ENCODE measurements at places on chromosomes 3 and 15. TPM values are rescaled to one million over a fixed set of nuclear protein-coding genes. Genes with fewer than 3 reads are reported as not detected.

SMCO1 gene
- 19.6 TPM for total RNA-seq

PRICKLE2 gene
- 49.3 TPM for total RNA-seq

ACKR4 gene
- total RNA-seq = 6.6 TPM

CYP1A1 gene
- 0.51 TPM for total RNA-seq

TTBK2 gene
- 18.2 TPM for total RNA-seq

SOX2 gene
- 10.4 TPM for total RNA-seq

SLC28A2 gene
- total RNA-seq = 0.10 TPM

MYO5C gene
- total RNA-seq = 11.0 TPM

CCR4 gene
- total RNA-seq = not detected

RTP3 gene
- total RNA-seq = not detected

ROPN1 gene
- total RNA-seq = not detected

SLC6A20 gene
- 1.2 TPM for total RNA-seq

CHRNA7 gene
- 2.8 TPM for total RNA-seq

DOCK3 gene
- 0.51 TPM for total RNA-seq

IGSF10 gene
- 15.3 TPM for total RNA-seq

RARB gene
- total RNA-seq = 14.4 TPM

LMAN1L gene
- not detected for total RNA-seq

XPC gene
- total RNA-seq = 22.5 TPM

GOLGA6D gene
- total RNA-seq = not detected

THAP10 gene
- 2.7 TPM for total RNA-seq

CP gene
- 5.2 TPM for total RNA-seq

TRAIP gene
- total RNA-seq = 1.6 TPM

SKOR1 gene
- 0.31 TPM for total RNA-seq

LRTM1 gene
- 84.2 TPM for total RNA-seq

SERPINI1 gene
- total RNA-seq = 7.7 TPM

TRIM71 gene
- total RNA-seq = 0.31 TPM

Data from tongue (tissue), 3 donors.